ENCODE measurements at places on chromosomes 7 and 10.

GRCh38 chr7:101241015-101241363 is 3.4 kb upstream of the CLDN15 start:
- DNase-seq: no peak

DNA sequence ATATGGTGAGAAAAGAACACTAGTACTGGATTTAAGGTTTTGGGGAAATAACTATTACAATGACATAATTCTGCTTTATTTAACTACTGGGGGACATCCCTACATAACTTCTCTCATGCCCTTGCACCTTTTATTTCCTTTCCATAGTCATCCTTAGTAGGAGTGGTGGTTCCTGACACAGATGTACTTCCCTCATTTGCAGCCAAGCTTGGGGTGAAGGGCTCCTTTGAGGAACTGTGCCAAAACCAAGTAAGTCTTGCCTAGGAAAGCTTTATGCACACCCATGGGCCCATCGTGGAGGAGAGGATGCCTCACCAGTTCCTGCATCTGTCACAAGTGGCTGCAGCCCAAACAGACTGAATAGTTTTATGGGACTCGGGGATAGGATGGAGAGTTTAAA is 20.6 kb downstream of the ZDHHC6 start:
- DNase-seq: no peak

- DNase-seq: no peak
Observed at GRCh38 chr10:111478651-111479050, 401.8 kb downstream of the ADRA2A start.

- no peak for DNase-seq
Observed at GRCh38 chr7:11332186-11332864, 358.7 kb downstream of the PHF14 start.

GRCh38 chr10:34698979-34699378 is 116.1 kb downstream of the PARD3 start:
- no peak for DNase-seq

GRCh38 chr7:79258826-79259225 is 194.6 kb downstream of the MAGI2 start:
- no peak for DNase-seq

DNA sequence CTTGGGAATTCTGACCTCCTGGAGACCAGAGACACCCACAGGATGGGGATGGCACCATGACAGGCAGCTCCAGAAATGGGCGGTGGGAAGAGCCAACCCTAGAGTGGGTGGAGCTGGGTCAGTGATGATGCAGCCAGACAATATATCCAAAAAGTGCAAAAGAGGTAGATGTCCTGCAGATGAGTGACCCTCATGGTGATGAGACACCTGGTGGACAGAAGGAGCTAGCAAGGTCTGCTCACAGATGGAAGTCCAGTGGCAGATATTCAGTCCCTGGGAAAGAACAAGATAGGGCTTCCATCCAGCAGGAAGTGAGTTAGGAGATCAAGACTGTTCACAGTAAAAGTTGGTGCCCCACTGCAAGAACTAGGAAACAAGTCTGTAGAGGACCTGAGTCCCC is 19.2 kb upstream of the GRB10 start:
- DNase-seq: no peak

- no peak for DNase-seq
Observed at GRCh38 chr10:21702633-21703111, 168.6 kb downstream of the MLLT10 start.

GRCh38 chr7:29291723-29292618 is 97.4 kb downstream of the CHN2 start:
- DNase-seq: no peak

- no peak for DNase-seq
Observed at GRCh38 chr7:155759740-155760430, 52.4 kb downstream of the SHH start.

GRCh38 chr10:54496852-54497251 is 304.2 kb downstream of the PCDH15 start:
- DNase-seq: no peak
